Neural progenitor cell (in vitro differentiated cells): ENCODE measurements at places on chromosomes 3 and 15. TPM values are rescaled to one million over a fixed set of nuclear protein-coding genes. Genes with fewer than 3 reads are reported as not detected.

GRCh38 chr15:89111961-89112340, 23.7 kb downstream of the ABHD2 start:
- H3K27me3 ChIP-seq, result no peaks in the 10 kb centered on the region
- DNase-seq, result no peak
- H3K4me3 ChIP-seq, result no peak overlapping the region
- no peaks in the 10 kb centered on the region for H3K36me3 ChIP-seq
- no peak overlapping the region for H3K27ac ChIP-seq
- peaks cover 20% of the 10 kb centered on the region for H3K4me1 ChIP-seq

GRCh38 chr3:197023241-197023997, 6.2 kb downstream of the MELTF start:
- H3K4me3 ChIP-seq, result no peak overlapping the region
- peaks cover 15% of the 10 kb centered on the region for H3K4me1 ChIP-seq
- no peak overlapping the region for H3K27ac ChIP-seq
- H3K36me3 ChIP-seq, result no peaks in the 10 kb centered on the region
- DNase-seq, result no peak

The MCCC1 gene
- 29.9 and 34.9 TPM in 2 replicates for total RNA-seq

DNA sequence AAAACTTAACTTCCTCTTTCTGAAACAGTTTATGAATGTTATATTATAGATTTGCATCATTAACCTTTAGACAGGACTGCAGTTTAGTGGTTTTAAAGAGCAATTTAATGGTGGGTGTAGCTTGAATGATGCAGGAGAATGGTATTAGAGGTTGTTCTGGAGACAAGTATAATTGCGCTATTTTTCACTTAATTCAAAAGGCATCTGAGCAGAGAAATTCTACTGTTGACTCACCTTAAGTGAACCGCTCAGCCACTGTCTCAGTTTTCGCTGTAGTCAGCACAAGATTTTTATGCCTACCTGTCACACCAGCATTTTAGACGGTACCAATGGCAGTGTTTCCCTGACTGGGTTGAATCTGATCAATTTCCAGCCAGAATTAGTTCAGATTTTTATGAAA, 348.8 kb upstream of the DCBLD2 start:
- H3K4me1 ChIP-seq, result no peaks in the 10 kb centered on the region
- H3K27me3 ChIP-seq, result no peaks in the 10 kb centered on the region
- H3K36me3 ChIP-seq, result no peaks in the 10 kb centered on the region
- no peak for DNase-seq
- no peak overlapping the region for H3K27ac ChIP-seq
- H3K4me3 ChIP-seq, result no peak overlapping the region

DNA sequence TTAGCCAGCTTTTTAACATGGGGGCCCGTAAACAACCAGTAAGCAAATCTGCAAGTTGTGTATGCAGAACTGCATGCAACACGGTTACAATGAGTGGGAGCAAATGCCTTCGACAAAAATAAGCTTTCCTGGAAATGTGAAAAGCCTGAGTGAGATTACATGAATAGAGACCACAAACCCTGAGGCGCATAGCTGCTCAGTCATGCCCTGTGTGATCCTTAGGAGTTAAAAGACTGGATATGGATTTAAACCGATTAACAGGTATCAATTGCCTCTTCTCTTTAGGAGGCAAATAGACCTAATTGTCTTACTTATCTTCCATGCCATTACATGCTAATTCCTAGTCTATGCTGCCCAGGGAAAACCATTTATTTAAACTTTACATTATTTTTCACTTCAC, 810.3 kb downstream of the ROBO1 start:
- H3K4me1 ChIP-seq, result peaks cover 34% of the 10 kb centered on the region
- no peak overlapping the region for H3K27ac ChIP-seq
- H3K27me3 ChIP-seq, result no peaks in the 10 kb centered on the region
- H3K36me3 ChIP-seq, result no peaks in the 10 kb centered on the region
- H3K4me3 ChIP-seq, result no peak overlapping the region

DNA sequence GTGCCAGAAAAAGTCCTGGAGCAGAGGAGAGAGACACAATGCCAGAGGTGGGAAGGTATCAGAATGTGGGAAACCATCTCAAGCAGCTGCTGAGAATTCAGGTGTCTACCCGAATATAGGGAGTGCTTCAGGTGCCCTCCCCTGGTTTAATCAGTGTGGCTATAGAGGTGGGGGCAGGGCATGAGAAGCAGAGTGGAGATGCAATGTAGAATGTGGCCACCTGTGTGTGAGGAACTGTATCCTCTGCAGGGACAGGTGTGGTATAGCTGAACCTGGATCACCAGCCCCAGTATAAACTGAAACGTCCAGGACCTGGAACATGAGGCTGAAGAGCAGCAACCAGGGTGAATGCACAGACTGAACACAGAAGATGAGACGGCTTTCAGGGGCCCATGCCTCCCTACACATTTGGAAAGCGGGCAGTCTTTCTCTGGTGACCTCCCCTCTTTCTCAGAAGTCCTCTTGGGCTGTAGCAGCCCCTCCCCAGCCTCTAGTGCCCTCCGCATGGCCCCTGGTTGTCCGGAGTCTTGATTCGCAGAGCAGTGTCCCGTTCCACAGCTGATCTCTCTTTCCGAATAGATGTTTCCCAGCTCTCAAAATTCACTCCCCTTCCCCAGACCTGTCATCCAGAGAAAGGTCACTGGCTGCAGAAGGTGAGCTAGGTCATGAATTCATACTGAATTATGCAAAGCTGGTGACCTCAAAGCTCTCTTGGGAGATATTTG, 103.1 kb downstream of the ABHD5 start:
- no peak overlapping the region for H3K27ac ChIP-seq
- H3K36me3 ChIP-seq, result no peaks in the 10 kb centered on the region
- H3K4me1 ChIP-seq, result no peaks in the 10 kb centered on the region
- no peaks in the 10 kb centered on the region for H3K27me3 ChIP-seq

The C3orf85 gene
- not detected in 2 replicates for total RNA-seq

The ZCWPW2 gene
- total RNA-seq, result 0.60 and 0.87 TPM in 2 replicates

The SPRED1 gene
- 32.3 and 49.3 TPM in 2 replicates for total RNA-seq

The ZNF385D gene
- total RNA-seq, result 1.9 and 4.4 TPM in 2 replicates

- H3K27ac ChIP-seq, result no peak overlapping the region
- DNase-seq, result no peak
- H3K4me3 ChIP-seq, result no peak overlapping the region
- H3K36me3 ChIP-seq, result no peaks in the 10 kb centered on the region
- peaks cover 7% of the 10 kb centered on the region for H3K4me1 ChIP-seq
- no peaks in the 10 kb centered on the region for H3K27me3 ChIP-seq
Observed at GRCh38 chr3:70806021-70806420, 493.6 kb upstream of the MDFIC2 start.

- no peaks in the 10 kb centered on the region for H3K36me3 ChIP-seq
- no peaks in the 10 kb centered on the region for H3K4me1 ChIP-seq
- no peak overlapping the region for H3K27ac ChIP-seq
- DNase-seq, result no peak
- H3K4me3 ChIP-seq, result no peak overlapping the region
Observed at GRCh38 chr15:45091576-45091975, 22.4 kb downstream of the DUOX2 start.
